ENCODE measurements at places on chromosomes 3 and 15.

DNA sequence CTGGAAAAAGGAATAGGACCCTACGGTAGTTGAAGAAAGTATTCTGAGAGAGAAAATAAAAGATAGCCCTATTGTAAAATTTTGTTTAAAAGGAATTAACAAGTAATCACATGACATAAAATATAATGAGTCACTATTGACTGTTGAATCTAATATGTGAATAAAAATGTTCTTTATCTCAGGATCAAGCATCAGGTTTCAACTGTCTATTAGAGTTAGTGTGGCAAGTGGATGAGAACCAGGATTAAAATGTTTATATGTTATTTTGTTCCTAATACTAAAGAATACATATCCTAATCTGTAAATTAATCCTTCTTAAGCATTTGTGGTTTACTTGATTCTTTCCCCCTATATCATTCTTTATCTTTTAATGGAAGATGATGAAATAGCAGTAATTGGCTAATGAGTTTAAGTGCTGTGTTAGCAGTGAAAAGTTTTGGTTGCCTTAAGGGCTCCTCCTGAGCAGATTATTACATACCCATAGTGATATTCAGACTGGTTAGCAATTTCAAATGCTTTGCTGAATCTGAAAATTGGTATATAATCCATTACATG lies 101.8 kb upstream of the BCHE start:
- no peaks in the 10 kb centered on the region for H3K36me3 ChIP-seq
- no peak for DNase-seq
- H3K27ac ChIP-seq, result no peak overlapping the region
- no peaks in the 10 kb centered on the region for H3K27me3 ChIP-seq
- no peaks in the 10 kb centered on the region for H3K4me1 ChIP-seq

- H3K4me1 ChIP-seq, result peaks cover 9% of the 10 kb centered on the region
- no peaks in the 10 kb centered on the region for H3K27me3 ChIP-seq
- no peaks in the 10 kb centered on the region for H3K36me3 ChIP-seq
- no peak overlapping the region for H3K4me3 ChIP-seq
These were observed 440.2 kb downstream of the LPP start for GRCh38 chr3:188594139-188594538.

- no peak overlapping the region for H3K4me3 ChIP-seq
- no peaks in the 10 kb centered on the region for H3K4me1 ChIP-seq
- no peaks in the 10 kb centered on the region for H3K27me3 ChIP-seq
- H3K36me3 ChIP-seq, result no peaks in the 10 kb centered on the region
- no peak for DNase-seq
These were observed 45.2 kb downstream of the FBLN2 start for GRCh38 chr3:13594146-13594545.

DNA sequence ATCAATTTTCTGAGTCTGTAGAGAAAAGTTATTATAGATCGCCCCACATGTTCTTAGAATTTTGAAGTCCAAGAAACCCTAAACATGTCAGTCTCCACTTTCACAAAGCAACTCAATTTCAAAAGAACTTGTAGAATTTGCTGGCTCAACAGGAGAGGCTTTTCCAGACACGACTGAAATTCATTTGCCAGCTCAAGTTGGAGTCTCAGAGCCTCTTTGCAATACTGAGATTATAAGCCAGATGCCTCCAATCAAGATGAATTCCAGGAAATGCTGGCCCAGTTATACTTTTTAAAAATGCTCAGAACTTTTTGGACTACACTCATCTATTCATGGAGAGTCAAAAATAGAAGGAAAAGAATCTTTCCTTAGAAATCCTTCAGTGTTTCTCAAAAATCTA lies 56.9 kb upstream of the NLGN1 start:
- no peaks in the 10 kb centered on the region for H3K27me3 ChIP-seq
- no peaks in the 10 kb centered on the region for H3K4me1 ChIP-seq
- no peak overlapping the region for H3K4me3 ChIP-seq
- H3K36me3 ChIP-seq, result no peaks in the 10 kb centered on the region
- no peak for DNase-seq

- DNase-seq, result no peak
- H3K4me1 ChIP-seq, result no peaks in the 10 kb centered on the region
- H3K27ac ChIP-seq, result no peak overlapping the region
- H3K36me3 ChIP-seq, result no peaks in the 10 kb centered on the region
These were observed 224.8 kb upstream of the DCBLD2 start for GRCh38 chr3:99126316-99126715.

DNA sequence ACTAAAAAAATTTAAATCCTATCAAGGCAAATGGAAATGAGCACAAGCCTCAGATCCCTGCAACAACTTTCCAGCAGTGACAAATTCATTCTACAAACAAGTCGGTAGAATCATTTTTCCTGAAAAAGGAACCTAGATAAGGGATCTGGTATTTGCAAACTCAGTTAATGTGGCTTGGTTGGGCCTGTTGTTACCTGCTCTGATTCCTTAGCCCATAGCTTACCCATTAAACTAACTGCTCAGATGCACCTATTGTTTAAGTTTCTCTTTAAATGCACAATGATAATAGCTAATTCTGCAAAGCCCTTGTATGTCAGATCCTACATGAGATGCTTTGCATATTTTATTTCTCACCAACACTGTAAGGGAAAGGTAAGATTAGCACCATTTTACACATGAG lies 377.4 kb upstream of the RGMA start:
- peaks cover 6% of the 10 kb centered on the region for H3K27me3 ChIP-seq
- H3K36me3 ChIP-seq, result no peaks in the 10 kb centered on the region
- H3K27ac ChIP-seq, result no peak overlapping the region
- H3K4me3 ChIP-seq, result no peak overlapping the region

DNA sequence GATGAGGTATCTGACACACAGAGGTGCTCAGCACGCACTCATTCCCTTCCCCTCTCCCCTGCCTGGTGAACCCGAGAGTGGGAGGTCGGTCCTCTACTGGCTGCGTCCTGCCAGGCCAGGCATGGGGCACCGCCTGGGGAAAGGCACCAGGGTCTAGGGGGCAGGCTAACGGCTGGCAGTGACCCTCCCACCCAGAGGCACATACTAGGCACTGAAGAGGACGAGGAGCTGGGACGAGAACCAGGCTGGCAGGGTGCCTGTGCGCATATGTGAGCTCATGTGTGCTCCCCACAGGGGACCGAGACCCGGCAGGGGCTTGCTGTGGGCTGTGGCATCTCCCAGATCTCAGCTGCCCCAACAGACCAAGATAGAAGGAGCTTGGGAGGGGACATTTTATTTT lies 86.7 kb downstream of the IQSEC1 start:
- no peak for DNase-seq
- H3K27me3 ChIP-seq, result no peaks in the 10 kb centered on the region
- H3K36me3 ChIP-seq, result no peaks in the 10 kb centered on the region
- no peak overlapping the region for H3K27ac ChIP-seq
- H3K4me1 ChIP-seq, result peaks cover 36% of the 10 kb centered on the region

GRCh38 chr3:43632269-43632733 lies 10.5 kb upstream of the ANO10 start:
- DNase-seq, result no peak
- H3K4me3 ChIP-seq, result no peak overlapping the region
- H3K4me1 ChIP-seq, result peaks cover 16% of the 10 kb centered on the region
- H3K27me3 ChIP-seq, result peaks cover 4% of the 10 kb centered on the region
- H3K36me3 ChIP-seq, result peaks cover 1% of the 10 kb centered on the region

DNA sequence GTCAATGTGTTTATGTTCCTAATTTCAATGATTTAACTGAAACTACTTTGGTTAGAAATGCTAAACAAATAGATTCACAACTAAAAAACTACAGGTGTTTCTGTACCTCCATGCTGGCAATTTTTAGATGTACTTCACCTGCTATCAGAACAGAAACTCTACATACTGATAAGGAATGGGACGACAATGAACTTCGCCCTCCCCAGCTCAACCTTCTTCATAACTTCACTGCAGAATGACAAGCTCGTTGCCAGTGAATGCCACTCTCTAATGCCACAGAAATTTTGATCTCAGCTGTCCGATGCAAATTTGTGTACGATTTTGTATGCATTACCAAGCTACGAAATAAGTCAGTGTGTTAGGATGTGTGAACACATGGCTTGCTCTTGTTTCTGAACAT lies 133.4 kb downstream of the FOXP1 start:
- peaks cover 18% of the 10 kb centered on the region for H3K36me3 ChIP-seq
- no peaks in the 10 kb centered on the region for H3K27me3 ChIP-seq
- H3K4me1 ChIP-seq, result peaks cover 90% of the 10 kb centered on the region
- H3K27ac ChIP-seq, result peak overlapping the region; percentile 93
- peak overlapping the region; percentile 24 for H3K4me3 ChIP-seq

DNA sequence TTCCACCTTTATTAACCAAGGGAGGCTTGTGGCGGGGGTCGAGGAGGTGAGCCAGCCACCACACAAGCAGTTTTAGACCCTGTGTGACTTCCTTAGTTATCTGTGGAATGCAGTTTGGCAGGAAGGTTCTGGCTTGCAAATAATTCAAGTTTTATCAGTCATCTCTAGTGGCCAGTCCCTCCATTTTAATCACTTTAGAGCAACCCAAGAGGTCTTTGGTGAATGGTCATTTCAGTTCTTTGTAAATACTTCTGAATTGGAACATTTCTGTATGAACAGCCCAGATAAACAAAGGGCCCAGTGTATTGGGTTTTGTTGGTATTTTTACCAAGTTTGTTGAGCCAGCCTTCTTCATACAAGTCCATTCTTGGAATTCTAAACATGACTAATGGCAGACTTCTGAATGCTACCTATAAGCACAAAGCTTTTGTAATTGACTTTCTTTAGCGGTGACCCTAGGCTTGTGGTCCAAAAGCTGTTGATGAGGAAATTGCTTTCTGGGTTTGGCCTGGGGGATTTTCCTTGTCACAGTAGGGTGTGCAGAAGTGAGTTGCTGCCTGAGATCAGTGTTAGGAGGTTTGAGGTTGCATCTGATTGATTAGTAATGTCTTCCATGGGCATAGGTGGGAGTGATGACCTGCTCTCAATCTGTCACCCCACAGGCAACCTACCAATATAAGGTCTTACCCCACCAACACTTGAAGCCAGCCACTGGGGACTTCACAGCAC lies 193.3 kb upstream of the TOPAZ1 start:
- peaks cover 10% of the 10 kb centered on the region for H3K4me1 ChIP-seq
- H3K36me3 ChIP-seq, result no peaks in the 10 kb centered on the region
- DNase-seq, result peak; percentile 4
- H3K27ac ChIP-seq, result no peak overlapping the region
- no peak overlapping the region for H3K4me3 ChIP-seq

GRCh38 chr3:64798316-64798715 lies 110.5 kb upstream of the ADAMTS9 start:
- no peaks in the 10 kb centered on the region for H3K36me3 ChIP-seq
- H3K27ac ChIP-seq, result no peak overlapping the region
- no peak for DNase-seq
- no peaks in the 10 kb centered on the region for H3K27me3 ChIP-seq
- no peaks in the 10 kb centered on the region for H3K4me1 ChIP-seq
- H3K4me3 ChIP-seq, result no peak overlapping the region

DNA sequence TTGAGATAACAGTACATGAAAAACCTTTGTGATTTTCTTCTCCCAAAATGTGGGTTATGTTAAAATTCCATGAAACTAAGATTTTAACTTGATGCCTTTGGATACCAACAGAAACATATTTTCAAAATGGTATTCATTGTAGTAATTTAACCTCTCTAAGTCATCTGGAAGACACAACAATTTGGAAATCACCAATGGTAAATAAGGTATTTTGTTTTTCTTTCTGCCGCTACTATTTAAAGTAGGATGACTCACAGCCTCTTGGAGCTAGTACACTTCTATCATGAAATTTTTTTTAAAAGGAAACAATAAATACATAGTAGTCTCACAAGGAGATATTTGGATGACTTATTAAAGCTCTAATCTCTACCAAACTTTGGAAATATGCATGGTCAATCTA lies 291.6 kb upstream of the VEPH1 start:
- DNase-seq, result no peak
- no peaks in the 10 kb centered on the region for H3K36me3 ChIP-seq
- H3K27ac ChIP-seq, result no peak overlapping the region
- no peak overlapping the region for H3K4me3 ChIP-seq
- no peaks in the 10 kb centered on the region for H3K4me1 ChIP-seq
- H3K27me3 ChIP-seq, result peaks cover 2% of the 10 kb centered on the region

GRCh38 chr3:67154429-67154828 lies 156.3 kb downstream of the KBTBD8 start:
- H3K4me3 ChIP-seq, result no peak overlapping the region
- DNase-seq, result no peak
- H3K36me3 ChIP-seq, result no peaks in the 10 kb centered on the region
- H3K4me1 ChIP-seq, result no peaks in the 10 kb centered on the region
- no peaks in the 10 kb centered on the region for H3K27me3 ChIP-seq
- H3K27ac ChIP-seq, result no peak overlapping the region

DNA sequence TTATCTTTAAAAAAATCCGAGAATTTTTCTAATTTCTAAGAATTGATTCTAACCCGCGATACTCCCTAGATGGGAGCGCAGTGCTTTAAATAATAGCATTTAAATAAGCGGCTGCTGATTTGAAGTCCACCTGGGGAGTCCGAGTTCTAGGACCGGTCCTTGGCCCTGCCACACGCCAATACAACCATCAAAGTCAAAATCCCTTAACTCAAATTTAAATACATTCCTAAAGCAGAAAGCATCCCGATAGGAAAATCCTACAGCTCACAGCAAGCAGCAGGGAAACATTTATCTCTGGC lies 508 bp upstream of the ECT2 start:
- peaks cover 13% of the 10 kb centered on the region for H3K4me1 ChIP-seq
- H3K4me3 ChIP-seq, result peak overlapping the region; percentile 89
- H3K27ac ChIP-seq, result peak overlapping the region; percentile 98
- no peak for DNase-seq
- H3K27me3 ChIP-seq, result no peaks in the 10 kb centered on the region

GRCh38 chr3:29515451-29515850 lies 234.6 kb downstream of the RBMS3 start:
- H3K27me3 ChIP-seq, result peaks cover 5% of the 10 kb centered on the region
- H3K4me3 ChIP-seq, result no peak overlapping the region
- H3K4me1 ChIP-seq, result peaks cover 6% of the 10 kb centered on the region
- DNase-seq, result peak; percentile 5
- H3K27ac ChIP-seq, result no peak overlapping the region

DNA sequence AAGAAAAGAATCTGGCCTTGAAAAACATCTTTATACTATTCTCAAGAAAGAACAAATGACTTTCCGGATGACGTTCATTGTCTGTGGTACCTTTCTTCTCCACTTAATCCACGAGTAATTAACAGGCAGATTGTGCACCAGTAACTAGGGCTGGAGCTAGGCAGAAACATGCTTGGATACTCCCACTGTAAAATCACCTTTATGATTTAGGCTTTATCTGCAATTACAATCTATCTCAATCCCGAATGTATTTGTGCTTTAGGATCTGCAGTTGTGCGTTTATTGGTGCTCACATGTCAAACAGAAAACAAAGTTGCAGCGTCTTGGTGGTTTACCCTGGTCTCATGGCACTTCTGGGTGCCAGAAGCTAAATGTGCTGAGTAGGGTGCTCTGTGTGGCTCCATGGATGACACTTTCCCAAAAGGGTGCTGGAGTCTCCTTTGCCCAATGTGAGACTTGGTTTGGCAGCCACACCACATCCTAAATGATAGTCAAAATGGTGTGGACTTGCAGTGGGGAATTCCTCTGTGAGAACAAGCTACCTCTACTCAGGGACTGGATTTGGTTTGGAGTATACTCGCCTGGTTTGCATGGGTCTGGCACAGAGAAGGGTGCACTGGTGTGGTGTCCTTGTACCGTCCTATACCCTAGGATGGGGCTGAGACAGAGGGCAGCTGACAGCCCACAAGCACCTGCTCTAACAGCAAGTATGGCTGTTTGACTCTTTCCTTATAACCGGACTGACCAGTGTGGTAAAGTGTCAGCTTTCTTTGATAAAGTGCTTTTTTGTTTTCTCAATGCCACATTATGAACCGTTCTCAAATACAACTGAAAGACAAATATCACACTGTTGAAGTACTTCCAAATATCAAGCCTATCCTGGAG lies 7.7 kb downstream of the SERP1 start:
- H3K27me3 ChIP-seq, result no peaks in the 10 kb centered on the region
- peaks cover 17% of the 10 kb centered on the region for H3K36me3 ChIP-seq
- H3K27ac ChIP-seq, result no peak overlapping the region
- H3K4me3 ChIP-seq, result no peak overlapping the region

GRCh38 chr3:125191256-125191655 lies 21.3 kb downstream of the SLC12A8 start:
- H3K4me1 ChIP-seq, result peaks cover under 1% of the 10 kb centered on the region
- peaks cover 2% of the 10 kb centered on the region for H3K27me3 ChIP-seq
- no peak for DNase-seq
- no peak overlapping the region for H3K4me3 ChIP-seq
- H3K36me3 ChIP-seq, result no peaks in the 10 kb centered on the region
